NCI-H1436 (cell line): ENCODE measurements at places on chromosomes 2 and 18.

DNA sequence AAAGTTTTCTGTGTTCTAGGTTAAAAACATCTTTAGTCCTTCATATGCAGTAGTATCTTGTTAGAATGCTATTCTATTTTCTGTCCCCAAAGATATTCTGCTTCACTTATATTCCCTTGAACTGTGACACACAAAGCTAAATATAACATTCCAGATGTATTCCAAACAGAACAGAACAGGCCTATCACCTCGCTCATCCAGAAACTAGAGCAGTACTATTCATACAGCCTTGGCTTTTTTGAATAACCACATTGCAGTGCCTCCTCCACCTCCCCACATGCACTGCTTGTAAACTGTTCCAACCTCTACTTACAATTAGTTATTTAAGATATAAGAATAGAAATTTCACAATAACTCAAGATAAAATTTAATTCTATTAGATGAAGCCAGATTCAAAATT is 196.8 kb downstream of the EXOC6B start:
- no peak for DNase-seq

GRCh38 chr2:28398101-28398834 is 5.6 kb downstream of the FOSL2 start:
- DNase-seq: no peak

DNA sequence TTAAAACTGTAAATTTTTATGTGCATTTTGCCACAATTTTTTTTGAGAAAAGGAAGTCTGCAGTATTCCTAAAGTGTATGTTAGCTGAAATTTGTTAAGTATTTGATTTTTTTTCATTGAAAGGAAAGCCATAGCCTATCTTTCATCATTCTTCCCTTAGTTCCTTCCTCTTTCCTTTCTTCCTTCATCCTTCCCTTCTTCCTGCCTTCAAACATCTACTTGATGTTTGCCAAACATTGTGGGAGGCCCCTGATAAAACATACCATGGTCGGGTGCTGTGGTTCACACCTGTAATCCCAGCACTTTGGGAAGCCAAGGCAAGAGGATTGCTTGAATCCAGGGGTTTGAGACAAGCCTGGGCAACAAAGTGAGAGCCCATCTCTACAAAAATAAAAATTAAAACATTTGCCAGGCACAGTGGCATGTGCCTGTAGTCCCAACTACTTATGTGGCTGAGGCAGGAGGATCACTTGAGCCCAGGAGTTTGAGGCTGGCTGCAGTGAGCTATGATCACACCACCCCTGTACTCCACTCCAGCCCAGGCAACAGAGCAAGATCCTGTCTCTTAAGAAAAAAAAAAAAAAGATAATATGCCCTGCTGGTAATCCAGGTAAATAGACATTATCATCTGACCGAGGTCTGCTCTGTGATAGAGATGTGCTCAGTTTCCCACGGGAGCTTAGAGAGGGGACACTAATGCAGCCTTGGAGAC is 278.4 kb upstream of the STON1 start:
- DNase-seq: no peak

GRCh38 chr2:137228566-137228965 is 463.2 kb downstream of the THSD7B start:
- DNase-seq: no peak

DNA sequence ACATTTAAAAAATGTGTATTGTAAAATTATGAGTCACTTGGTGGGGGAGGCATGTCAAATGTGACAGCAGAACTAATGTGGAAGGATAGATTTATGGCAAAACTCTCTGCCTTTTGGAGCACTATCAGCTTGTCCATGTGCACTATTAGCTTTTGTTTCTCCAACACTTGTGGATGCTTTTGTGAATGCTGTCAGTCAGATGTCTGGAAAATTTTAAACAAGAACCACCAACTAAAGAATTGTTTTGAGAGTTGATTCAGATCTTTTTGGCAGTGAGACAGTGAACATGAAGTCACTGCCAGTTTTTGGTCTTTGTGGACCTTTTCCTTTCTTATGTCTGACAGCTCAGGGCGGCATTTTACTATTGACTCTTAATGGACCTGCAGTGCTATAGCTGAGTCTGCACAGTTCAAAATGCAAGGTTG is 72.4 kb downstream of the KIAA1328 start:
- no peak for DNase-seq

GRCh38 chr18:38369772-38370690 is 804.4 kb upstream of the CELF4 start:
- DNase-seq: peak; percentile 25

DNA sequence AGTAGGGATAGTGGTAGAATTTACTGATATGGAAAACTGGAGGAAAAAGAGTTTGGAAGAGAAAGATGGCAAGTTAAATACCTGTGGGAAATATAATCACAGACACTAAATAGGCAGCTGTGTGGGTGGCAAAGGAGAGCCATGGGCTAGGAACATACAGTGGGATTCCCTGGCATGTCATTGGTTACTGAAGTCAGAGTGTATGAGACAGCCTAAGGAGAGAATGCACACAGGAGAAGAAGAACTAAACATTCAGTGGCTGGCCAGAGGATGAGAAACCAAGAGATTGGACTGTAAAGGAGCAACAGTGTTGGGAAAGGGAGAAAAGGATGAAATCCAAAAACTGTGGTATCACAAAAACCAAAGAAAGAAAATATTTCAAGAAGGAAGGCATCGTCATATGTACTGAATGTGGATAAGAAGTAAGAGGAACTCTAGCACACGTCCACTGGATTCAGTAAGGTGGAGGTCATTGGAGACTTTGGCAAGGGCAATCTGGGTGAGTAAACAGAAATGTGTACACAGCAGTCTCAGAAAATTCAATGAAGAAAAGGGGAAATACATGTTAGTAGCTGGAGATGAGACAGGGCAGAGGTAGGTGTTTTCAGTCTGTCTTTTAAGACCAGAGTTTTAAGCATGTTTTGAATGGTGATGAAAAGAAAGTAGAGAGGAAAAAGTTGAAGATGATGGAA is 83.3 kb downstream of the SPIRE1 start:
- DNase-seq: no peak

DNA sequence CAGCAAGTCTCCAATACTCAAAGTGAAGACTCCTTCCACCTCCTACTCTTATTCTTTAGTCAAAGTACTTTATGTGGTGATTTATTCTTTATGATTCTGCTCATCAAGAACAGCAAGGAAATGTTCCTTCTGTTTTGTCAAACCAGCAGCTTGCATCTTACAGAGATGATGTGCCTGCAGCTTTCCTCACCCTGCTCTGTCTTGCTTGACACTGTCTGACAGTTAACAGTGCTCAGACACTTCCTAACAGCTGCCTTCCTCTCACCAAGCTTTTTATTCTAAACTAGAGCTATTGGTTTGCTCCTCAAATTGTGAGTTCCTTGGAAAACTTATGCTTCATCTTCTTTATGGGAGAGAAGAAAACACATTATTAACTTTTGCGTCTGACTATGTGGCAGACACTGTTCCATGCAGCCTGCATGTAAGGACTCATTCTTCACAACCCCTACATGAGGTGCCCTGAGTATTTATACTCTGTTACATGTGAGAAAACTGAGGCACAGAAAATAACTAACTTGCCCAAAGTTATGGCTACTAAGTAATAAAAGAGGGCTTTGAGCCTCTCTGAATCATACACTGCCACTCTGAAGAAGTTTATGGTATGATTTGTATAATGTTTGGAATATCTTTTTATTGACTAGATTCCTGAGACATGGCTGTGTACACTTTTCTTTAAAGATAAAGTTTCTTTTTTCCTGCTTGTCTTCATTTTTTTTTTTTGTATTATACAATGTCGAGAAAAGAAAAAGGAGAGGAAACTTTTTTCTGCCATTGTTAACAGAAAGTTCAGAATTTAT is 723.3 kb upstream of the DDX18 start:
- no peak for DNase-seq

- no peak for DNase-seq
These were observed 117.1 kb upstream of the PDE1A start for GRCh38 chr2:182543741-182544525.

- DNase-seq: no peak
These were observed 90.3 kb upstream of the TMEM17 start for GRCh38 chr2:62596061-62596921.

DNA sequence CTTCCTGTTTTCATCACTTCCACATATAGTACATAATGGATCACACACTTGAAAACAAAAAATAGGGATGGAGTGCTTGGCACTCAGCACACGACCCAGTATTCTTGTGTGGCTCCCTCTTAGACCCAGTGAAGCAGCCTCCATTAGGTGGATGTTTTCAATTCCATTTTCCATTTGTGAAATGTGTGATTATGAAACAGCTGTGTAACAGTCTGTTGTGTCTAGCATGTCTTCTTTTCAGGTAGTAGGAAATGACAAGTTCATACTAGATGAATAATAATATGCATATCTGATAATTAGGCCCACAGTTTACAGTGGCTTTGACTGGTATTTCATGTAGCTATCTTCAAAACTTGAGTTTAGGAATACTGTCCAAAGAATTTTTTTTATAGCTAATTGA is 35.5 kb downstream of the EML6 start:
- DNase-seq: no peak

DNA sequence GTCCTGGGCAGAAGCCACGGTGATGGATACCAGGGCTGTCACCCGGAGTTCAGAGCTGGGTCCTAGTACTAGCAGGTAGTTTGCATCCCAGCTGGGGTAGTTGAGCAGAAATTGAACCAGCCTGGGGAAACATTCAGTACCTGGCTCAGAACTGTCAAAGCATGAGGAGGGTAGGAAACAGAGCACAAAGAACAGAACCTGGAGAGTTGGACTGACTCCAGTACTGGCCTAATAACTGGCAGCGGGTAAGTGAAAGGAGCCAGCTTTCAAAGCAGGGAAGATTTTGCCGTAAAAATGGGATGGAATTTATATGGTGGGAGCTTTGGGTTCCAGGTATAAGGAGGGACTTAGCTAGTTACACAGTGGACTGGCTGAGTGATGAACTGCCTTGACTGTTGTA is 23.8 kb downstream of the ATG16L1 start:
- no peak for DNase-seq

DNA sequence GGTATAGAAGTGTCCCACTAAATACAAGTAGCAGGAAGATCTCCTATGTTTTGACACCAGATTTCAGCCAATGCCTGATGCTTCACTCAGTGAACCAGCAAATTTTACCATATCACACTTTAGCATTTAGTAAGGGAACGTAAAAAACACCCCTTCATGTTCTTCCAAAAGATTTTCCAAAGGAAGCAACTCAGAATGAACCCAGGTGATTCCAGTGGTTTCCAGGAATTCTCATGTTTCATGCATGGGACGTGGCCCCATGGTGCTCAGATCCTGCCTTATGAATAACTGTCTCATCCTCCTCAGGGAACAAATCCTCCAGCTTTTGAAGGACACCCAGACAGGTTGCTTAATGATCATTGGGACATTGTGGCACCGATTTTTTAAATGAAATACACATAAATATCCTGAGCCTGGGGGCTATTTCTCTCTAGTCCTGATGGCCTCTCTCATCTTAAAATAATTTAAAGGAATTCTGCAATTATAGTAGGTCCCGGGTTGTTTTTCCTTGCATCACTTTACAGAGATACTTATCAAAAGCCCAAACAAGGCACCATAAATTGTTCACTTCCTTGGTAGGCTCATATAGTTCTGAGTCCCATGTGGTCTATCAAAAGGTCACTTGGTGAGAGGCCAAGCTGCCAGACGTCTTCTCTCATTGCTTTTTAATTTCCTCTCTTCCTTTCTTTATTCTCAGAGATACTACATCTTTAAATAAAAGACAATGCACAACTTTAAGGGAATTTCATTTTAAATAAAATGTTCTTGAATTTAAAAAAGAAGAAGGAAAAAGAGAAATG is 261.0 kb downstream of the ZNF516 start:
- DNase-seq: no peak

GRCh38 chr18:11587846-11588245 is 21.6 kb upstream of the SLC35G4 start:
- DNase-seq: no peak

- DNase-seq: no peak
These were observed 12.1 kb downstream of the METTL4 start for GRCh38 chr18:2559249-2559648.
